Hematopoietic multipotent progenitor cell treated with erythropoietin and hydrocortisone succinate and interleukin-3 and kit ligand, for 6 days (in vitro differentiated cells): ENCODE measurements at places on chromosomes 1 and 21.

DNA sequence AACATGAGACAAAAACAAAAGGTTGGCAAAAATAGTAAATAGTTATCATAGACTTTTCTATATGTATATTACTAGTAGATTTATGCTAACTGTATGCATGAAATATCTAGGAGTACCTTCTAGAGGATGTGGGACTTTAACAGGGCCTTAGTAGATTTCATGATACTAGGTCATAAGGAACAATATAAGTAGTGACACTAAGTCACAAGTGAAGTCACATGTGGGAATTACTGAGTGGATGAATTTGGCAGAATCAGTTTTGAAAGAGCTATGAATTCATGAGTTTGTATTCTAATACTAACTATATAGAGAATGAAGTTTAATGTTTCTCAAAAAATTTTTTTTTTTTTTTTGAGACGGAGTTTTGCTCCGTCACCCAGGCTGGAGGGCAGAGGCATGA, 53.1 kb upstream of the GPR25 start:
- DNase-seq = no peak

DNA sequence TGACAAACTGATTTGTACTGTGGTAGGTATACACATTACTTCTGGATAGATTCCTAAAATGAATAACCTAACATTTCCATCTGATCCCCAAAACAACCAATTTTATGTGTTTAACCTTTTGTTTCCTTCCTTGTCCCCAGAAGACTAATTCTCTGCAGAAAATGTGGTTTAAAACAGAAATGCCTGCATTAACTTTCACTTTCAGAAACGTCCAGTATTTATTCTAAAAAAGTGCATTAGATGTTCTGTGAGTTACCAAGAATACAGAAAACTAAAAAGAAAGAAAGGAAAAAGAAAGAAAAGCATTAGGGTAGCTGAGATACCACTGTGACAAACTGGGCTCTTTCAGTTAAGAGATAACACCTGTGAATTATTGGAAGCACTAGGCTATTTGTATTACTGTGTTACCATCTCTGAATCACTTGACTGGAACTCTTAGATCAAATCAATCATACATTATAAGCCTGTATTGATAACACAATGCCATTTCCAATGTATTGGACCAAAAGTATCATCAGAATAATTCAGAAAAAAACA, 177.7 kb downstream of the NCAM2 start:
- no peak for DNase-seq

DNA sequence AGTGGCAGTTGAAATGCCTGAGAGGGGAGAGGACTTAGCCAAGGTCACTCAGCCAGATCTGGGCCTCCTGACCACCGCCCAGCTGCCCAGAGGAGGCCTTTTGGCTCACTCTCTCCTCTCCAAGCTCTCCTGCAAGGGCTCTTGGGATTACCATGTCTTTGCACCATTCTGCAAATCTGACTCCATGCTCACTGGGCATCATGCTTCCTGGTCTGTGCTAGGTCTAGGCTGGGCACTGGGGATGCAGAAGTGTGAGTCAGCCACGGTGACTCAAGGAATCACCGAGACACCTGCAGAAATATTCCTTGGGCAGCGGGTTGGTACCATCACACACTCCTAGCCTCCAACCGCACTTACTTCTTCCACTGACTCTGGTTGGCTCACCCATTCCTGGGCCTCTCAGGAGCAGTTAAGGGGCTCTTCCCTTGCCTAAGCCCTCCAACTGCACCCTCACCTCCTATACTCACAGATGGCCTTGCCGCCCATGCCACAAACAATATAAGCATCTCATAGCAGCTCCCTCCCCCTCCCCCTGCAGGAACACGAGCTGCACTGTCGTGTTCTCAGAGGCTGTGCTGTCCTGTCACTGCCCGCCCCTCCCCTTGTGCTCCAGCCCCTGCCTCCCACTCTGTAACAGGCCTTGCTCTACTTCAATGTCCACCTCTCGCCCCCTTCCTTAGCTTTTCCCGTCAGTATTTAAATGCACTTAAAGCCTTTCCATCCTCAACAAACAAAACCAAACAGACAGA, 34.8 kb downstream of the CDCP2 start:
- no peak for DNase-seq

GRCh38 chr1:59061876-59062275, 235.0 kb upstream of the FGGY start:
- DNase-seq = peak; percentile 15

- DNase-seq = no peak
These were observed 46.7 kb downstream of the OLIG1 start for GRCh38 chr21:33116676-33117075.

- no peak for DNase-seq
These were observed 11.9 kb downstream of the HECTD3 start for GRCh38 chr1:44999232-44999631.

DNA sequence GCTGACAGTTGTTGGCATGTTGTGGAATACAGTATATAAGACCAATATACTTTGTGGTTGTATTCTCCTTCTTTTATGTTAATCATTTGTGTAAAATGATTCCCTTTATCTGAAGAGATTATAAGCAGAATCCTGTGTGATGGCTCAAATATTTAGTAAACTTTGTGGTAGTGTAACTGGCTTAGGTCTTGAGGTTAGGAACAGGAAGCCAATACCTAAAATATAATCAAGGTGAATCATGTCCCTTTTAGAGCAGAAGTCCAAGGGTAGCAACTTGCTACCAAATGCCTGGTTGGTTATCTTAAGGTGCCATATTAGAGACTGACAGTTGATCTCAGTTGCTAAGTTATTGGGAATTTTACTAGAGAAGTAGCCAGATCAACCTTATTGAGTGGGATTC, 398.5 kb upstream of the ADAMTS5 start:
- DNase-seq = no peak

GRCh38 chr1:44507490-44508396, 102.7 kb downstream of the RNF220 start:
- DNase-seq = no peak

- no peak for DNase-seq
These were observed 18.0 kb upstream of the LCE2D start for GRCh38 chr1:152645146-152645545.

DNA sequence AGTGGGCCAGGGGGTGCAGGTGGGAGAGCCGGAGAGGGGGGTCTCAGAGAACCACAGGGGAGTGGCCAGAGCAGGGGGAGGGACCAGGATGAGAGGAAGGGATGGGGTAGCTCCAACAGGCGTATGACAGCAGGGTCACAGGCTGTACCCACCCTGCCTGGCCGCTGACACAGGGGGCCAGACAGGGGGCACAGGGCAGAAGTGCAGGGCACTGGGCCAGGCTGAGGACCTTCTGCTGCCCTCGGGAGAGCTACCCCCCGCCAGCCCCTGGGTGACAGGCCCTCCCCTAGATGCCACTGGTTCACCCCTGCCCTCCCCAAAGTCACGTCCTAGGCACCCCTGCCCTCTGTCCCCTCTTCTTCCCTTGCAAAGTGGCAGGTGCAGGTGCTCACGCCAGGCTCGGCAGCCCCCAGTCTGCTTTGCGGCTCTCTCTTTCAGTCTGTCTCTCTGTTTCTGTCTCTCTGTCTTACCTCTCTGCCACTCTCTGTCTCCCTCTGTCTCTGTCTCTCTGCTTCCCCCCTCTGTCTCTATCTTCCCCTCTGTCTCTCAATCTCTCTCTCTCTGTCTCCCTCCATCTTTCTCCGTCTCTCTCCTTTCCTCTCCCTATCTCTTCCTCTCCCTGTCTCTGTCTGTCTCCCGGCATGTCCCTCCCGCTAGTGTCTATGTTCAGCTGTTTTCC, 48.5 kb downstream of the WNT9A start:
- no peak for DNase-seq

DNA sequence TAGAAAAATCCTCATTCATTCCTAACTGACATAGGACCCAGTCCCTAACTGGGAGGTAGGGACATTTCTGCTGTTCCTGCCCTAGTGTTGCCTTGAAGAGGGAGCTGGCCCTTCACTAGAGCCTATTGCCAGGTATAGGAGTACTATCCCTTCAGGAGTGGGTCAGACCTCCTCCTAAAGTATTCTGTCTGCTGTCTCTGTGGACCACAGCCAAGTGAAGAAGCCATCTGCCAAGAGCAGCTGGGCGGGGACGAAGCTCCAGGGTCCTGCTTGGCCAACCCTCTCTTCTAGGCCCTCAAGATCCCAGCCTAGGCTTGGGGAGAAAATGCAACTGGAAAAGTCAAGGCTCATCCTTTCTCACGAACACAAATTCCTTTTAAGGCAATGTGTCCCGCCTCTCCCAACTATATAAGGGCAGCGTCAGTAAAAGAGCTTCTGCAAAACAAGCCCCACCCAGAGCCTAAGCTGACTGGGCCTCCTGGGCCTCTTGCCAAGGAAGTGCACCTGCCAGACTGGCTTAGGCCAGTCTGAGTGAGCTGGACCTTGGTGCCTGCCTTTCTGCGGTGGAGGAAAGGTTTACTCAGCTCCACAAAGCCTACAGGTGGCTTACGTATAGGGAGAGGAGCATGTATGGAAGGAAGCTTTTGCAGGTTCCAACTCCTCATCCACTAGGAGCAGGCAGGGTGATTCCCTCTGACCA, 638 bp upstream of the TUFT1 start:
- DNase-seq = peak; percentile 91

DNA sequence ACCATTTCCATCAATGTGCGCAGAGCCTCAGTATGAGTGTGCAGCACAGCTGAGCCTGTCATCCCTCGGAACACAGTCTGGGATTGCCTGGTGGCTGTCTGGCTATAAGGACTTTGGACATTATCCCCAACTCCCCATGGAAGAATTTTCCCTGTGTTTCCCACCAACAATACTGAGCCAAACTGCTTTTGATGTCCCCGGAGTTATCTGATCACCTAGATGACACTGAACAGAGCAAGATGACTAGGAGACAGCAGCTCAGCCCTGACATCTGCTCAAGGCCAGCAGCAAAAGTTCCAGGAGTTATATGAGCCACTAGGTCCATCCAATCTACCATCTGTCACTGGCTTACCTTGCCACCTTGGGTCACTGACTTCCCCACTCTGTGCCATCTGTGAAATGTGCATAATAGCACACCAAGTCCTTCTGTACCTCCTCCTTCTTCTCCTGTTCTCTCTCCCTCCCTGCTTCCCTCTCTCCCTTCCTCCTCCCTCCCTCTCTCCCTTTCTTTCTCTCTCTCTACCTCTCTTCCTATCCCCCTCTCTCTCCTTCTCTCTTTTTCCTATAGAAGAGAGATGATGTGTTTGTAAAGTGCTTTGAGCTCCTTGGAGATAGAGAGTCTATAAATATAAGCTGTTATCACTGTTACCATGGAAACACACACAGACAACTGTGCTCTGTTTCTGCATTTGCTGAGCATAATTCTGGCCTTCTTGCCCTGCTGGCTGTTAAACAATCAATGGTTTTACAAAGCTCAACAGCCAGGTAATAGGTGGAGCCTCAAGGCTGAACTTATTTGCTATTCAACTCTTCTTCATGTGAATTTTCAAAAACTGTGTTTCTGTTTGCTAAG, 19.7 kb upstream of the ATP1B1 start:
- DNase-seq = peak; percentile 68

DNA sequence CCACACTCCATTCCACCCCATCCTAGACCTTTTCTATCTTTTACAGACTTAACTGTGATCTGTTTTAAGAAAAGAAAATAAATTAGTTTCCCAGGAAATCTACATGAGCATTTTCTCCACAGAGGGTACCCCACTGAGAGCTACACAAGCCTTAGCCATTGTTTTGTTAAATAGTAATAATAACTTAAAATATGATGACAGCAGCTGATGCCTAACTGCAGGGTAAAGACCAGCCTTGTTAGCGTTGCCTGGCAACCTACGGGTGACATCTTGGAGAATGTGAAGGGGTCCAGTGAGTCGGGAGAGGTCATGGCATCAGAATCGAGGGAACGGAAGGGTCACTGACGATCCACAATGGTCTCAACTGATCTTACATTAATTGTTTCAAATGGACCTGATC, 233.2 kb upstream of the PBX1 start:
- no peak for DNase-seq

DNA sequence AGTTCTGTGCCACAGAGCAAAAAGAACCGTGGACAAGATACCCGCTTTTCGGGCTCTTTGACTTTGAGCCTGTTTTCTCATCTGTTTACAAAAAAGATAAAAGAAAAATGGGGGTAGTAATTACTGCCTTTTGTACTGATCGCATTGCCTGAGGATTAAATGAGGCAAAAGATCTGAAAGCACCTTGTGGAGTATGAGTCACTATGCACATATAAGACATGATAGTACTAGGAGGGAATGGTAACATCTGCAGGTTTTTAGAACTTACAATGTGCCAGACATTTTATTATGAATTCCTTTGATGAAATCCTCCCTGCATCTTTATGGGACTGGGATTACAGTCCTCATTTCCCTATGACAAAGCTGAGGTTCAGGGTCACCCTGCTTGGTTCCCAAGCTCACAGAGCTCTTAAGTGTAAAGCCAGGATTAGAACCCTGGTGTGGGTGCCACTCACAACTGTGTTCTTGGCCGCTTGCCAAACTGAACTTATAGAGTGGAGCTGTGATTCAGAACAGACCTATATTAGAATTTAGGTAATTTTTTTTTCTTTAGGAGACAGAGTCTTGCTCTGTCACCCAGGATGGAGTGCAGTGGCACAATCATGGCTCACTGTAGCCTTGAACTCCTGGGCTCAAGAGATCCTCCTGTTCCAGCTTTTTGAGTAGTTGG, 1.8 kb downstream of the DISC1 start:
- DNase-seq = peak; percentile 26

DNA sequence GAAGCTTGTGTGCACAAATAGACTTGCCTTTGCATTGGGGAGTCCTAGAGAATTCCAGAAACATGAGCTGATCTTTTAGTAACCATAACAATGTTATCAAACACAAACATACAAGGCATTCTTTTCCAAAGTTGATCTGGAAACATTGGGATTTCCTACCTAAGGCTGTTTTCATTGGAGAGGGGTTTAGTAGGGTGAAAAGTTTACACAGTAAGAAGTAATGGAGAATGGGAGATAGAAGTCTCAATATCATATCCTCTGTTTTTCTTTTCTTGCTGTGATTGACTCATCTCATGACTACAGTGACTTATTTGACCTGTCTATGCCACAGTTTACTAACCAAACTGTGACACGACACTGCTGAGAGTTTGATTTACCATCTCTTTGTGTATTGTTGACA, 65.6 kb upstream of the PLA2G4A start:
- DNase-seq = no peak

- DNase-seq = no peak
These were observed 10.4 kb upstream of the DESI2 start for GRCh38 chr1:244642526-244642925.

- peak; percentile 45 for DNase-seq
These were observed 37.8 kb downstream of the NID1 start for GRCh38 chr1:236027104-236027503.
